ENCODE measurements at places on chromosomes 13 and 19. TPM values are rescaled to one million over a fixed set of nuclear protein-coding genes. Genes with fewer than 3 reads are reported as not detected.

KLK14 gene
- total RNA-seq: not detected

KIR2DL3 gene
- not detected for total RNA-seq

CYP2A7 gene
- not detected for total RNA-seq

ZNF728 gene
- not detected for total RNA-seq

COMP gene
- total RNA-seq: 10.6 TPM

IL11 gene
- 3.1 TPM for total RNA-seq

- H3K36me3 ChIP-seq: no peaks in the 10 kb centered on the region
- H3K27me3 ChIP-seq: no peaks in the 10 kb centered on the region
- DNase-seq: no peak
- no peak overlapping the region for H3K27ac ChIP-seq
These were observed 26.8 kb downstream of the SLC7A1 start for GRCh38 chr13:29568731-29569130.

- no peaks in the 10 kb centered on the region for H3K27me3 ChIP-seq
- H3K27ac ChIP-seq: no peak overlapping the region
- peaks cover 16% of the 10 kb centered on the region for H3K4me1 ChIP-seq
- DNase-seq: no peak
- no peaks in the 10 kb centered on the region for H3K36me3 ChIP-seq
These were observed 251.4 kb upstream of the MAB21L1 start for GRCh38 chr13:35727881-35728280.

DNA sequence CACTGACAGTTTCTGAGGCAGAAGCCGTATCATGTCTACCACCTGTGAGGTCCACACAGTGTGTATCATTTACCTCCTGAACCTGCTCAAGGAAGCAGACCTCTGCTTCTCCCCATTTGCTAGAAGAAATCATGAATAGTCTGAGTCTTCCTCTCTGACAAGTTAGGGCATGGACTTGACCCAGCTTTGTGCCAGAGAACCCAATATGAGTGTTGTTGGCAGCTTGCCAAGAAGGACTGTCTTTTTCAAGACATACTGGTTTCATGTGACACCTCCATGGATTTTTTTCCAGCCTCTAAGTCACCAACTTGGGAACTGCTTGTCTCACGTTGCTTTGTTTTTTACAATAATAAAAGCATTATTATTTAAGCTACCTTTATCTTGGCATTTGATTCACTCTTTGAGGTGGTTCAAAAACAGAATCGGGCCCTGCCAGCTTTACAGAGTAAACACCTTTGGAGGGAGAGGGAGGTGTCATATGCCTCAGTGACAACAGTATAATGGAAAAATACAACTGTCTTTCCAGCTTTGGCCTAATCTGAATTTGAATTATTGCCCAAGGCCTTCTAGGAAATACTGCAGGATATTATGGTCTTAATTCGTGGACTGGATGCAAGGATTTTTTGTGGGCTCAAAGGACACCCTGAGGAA is 9.6 kb downstream of the ZNF211 start:
- no peak overlapping the region for H3K27ac ChIP-seq
- H3K4me1 ChIP-seq: no peaks in the 10 kb centered on the region
- DNase-seq: no peak
- peaks cover 50% of the 10 kb centered on the region for H3K36me3 ChIP-seq
- no peaks in the 10 kb centered on the region for H3K27me3 ChIP-seq

GRCh38 chr19:13839130-13839937 is 37.6 kb upstream of the NANOS3 start:
- peaks cover 54% of the 10 kb centered on the region for H3K4me1 ChIP-seq
- H3K27ac ChIP-seq: peak overlapping the region; percentile 98
- DNase-seq: no peak
- peaks cover 31% of the 10 kb centered on the region for H3K36me3 ChIP-seq
- H3K27me3 ChIP-seq: no peaks in the 10 kb centered on the region
- H3K4me3 ChIP-seq: peak overlapping the region; percentile 97

DNA sequence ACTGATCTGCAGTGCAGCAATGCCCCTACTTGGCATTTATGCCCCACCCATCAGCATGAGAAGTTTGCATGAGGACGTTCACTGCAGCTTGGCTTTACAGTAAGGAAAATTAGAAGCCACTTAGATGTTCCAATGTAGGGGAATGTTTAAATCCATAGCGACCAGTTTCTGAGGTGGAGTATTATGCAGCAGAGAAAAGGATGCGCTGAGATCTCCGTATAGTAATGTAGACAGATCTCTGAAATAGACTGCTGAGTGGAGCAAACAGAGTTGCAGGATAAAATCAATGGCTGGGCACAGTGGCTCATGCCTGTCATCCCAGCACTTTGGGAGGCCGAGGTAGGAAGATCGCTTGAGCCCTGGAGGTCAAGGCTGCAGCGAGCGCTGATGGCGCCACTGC is 10.1 kb downstream of the PGPEP1 start:
- DNase-seq: no peak
- H3K27ac ChIP-seq: no peak overlapping the region
- no peak overlapping the region for H3K4me3 ChIP-seq
- H3K27me3 ChIP-seq: no peaks in the 10 kb centered on the region
- H3K36me3 ChIP-seq: peaks cover 9% of the 10 kb centered on the region

DNA sequence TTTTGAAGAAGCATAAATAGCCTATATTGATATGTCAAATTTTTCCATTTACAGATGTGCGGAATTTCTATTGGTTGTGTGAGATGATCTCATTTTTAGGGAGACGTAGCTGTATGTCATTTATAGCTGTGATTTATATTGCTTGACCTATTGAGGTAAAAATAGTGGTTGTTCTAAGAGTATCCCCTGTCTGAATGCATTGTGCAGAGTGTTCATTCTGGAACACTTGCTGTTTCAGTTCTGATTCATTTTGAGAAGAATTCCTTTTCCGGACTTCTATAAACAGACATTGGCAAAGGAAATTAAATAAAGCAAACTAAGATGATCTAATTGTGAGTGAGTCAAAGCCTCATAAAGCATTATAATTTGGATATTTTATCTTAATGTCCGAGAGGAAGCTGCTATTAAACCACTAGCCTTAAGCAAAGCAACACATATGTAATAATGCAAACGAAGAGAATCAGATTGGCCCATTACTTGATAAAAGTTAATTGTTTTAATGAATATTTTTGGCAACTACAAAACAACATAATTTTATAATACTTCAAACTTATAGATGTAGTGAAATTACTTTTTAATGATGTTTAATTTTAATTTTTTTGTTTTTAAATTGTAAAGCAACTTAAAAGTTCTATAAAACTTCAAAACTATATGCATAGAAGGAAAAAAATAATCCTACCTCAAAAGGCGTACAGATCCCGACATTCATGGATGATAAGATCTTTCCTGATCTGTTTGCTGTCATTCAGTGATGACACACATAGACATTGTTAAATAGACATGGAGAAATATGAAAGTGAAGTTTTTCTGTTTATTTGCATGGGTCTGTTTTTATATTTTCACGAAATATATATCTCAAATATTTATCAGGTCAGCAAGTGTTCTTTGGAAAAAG is 942.6 kb upstream of the SLC10A2 start:
- H3K27ac ChIP-seq: no peak overlapping the region
- peaks cover 12% of the 10 kb centered on the region for H3K4me1 ChIP-seq
- H3K36me3 ChIP-seq: no peaks in the 10 kb centered on the region
- H3K27me3 ChIP-seq: no peaks in the 10 kb centered on the region
- H3K4me3 ChIP-seq: no peak overlapping the region
- no peak for DNase-seq

DNA sequence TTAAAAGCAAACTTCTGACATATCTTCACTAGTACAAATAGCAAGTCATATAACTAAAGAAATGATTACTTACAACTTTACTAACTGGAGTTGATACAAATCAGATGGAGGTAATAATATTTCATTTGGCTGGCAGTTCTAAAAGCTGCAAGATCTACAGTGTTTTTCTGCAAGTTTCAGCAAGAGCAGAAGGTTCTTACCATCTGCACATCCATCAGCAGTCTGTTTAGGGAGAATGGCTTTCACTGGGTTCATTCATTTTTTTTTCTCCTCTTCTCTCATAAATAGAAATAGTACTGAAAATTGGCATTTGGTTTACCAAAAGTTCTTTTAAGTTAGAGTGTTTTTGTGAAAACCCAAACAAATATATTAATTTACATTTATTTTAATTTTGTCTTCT is 3.1 kb upstream of the SHISA2 start:
- DNase-seq: no peak
- no peak overlapping the region for H3K27ac ChIP-seq
- peaks cover 9% of the 10 kb centered on the region for H3K4me1 ChIP-seq
- H3K36me3 ChIP-seq: no peaks in the 10 kb centered on the region
- no peak overlapping the region for H3K4me3 ChIP-seq
- H3K27me3 ChIP-seq: no peaks in the 10 kb centered on the region

DNA sequence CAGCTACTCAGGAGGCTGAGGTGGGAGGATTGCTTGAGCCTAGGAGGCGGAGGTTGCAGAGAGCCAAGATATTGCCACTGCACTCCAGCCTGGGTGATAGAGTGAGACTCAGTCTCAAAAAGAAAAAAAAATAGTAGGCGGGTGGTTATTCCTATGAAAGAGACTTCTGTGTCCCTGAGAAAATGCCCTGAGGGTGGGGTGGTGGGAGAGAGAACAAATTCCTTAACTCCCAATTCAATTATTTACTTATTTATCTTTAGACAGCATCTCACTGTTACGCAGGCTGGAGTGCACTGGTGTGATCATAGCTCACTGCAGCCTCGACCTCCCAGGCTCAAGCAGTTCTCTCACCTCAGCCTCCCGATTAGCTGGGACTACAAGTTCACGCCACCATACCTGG is 10.3 kb upstream of the EEF2 start:
- no peak for DNase-seq
- H3K4me1 ChIP-seq: no peaks in the 10 kb centered on the region
- H3K4me3 ChIP-seq: no peak overlapping the region
- H3K36me3 ChIP-seq: no peaks in the 10 kb centered on the region
- H3K27me3 ChIP-seq: no peaks in the 10 kb centered on the region
- no peak overlapping the region for H3K27ac ChIP-seq

GRCh38 chr19:2507109-2507508 is 31.2 kb downstream of the GADD45B start:
- peaks cover 22% of the 10 kb centered on the region for H3K4me1 ChIP-seq
- H3K27me3 ChIP-seq: no peaks in the 10 kb centered on the region
- H3K36me3 ChIP-seq: no peaks in the 10 kb centered on the region
- no peak for DNase-seq
